ENCODE measurements at places on chromosomes 3 and 15. TPM values are rescaled to one million over a fixed set of nuclear protein-coding genes. Genes with fewer than 3 reads are reported as not detected.

- no peaks in the 10 kb centered on the region for H3K4me1 ChIP-seq
- H3K27me3 ChIP-seq, result no peaks in the 10 kb centered on the region
- H3K27ac ChIP-seq, result no peak overlapping the region
- no peak for DNase-seq
- no peaks in the 10 kb centered on the region for H3K36me3 ChIP-seq
These were observed 5.3 kb upstream of the EID1 start for GRCh38 chr15:48872632-48873031.

DNA sequence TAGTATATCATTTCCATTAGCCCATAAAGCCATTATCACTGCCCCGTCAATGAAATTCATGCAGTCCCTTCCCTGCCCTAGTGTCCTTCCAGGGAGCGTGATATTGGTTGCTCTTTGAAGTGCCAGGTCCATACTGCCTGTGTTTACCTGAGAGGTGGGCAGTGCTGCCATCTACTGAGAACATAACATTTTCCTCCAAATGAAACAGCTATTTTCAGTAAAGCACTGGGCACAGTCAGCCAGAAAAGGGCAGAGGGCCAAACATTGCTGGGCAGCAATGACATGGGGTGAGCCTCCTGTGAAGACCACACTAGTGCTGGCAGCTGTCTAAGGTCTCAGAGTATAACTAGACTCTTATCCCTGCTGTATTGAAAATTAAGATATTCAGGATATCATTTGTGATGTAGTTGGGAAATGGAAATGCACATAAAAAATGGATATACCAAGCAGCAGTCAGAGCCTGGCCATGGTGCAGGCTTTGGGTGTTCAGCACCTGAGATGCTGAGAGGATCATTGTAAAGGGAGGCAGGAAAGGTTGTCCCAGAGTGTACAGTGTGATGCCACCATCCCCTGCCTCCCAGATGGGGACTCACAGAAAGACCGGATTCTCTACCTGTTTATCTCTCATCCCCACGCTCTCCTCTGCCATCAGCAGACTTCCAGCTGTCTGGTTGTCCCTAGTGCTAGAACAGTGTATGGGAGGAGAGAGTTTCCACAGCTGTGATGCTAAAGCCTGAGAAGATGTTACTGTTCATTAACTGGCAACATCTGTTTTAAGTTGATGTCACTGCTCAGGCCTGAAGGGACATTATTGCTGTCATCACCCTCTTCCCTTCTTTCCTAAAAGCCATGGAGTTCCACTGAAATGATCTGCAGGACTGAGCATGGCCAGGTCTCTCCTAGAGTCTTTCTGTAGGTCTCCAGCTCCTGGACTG, 108.8 kb downstream of the ARNT2 start:
- H3K4me1 ChIP-seq, result no peaks in the 10 kb centered on the region
- DNase-seq, result no peak
- H3K27me3 ChIP-seq, result no peaks in the 10 kb centered on the region
- H3K4me3 ChIP-seq, result no peak overlapping the region
- no peak overlapping the region for H3K27ac ChIP-seq
- H3K36me3 ChIP-seq, result no peaks in the 10 kb centered on the region

DNA sequence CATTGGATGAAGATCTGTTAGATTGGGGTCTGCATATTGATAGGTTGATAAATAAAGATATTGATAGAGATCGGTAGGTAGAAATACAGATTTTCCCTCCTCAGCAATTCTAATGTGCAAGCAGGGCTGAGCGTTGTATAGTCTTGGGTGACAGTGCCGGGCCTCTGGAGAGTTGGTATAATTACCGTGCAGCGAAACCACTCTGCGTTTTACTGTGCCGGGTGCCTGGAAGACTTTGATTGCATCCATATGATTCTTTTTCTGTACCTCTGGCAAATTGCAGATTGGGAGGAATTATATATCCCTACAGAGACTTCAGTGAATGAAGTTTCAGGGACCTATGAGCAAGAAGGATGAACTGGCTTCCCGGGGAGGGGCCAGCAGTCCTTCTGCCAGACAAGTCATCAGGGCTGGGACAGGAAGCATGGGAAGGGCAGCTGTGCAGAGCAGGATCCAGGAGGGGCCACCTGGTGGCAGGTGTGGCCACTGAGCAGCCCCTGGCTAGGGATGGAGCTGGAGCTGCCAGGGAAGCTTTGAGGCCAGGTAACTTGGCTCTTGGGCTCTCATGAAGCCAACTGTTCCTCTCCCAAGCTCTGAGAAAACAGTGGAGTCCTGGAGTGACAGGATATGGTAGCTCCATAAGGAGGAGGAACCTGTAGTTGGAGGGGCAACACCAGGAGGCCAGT, 132.5 kb downstream of the APBA2 start:
- no peak for DNase-seq
- no peak overlapping the region for H3K27ac ChIP-seq
- H3K27me3 ChIP-seq, result no peaks in the 10 kb centered on the region
- H3K36me3 ChIP-seq, result no peaks in the 10 kb centered on the region

GRCh38 chr3:5019411-5020241, 40.4 kb downstream of the BHLHE40 start:
- DNase-seq, result no peak
- H3K27me3 ChIP-seq, result no peaks in the 10 kb centered on the region
- no peaks in the 10 kb centered on the region for H3K4me1 ChIP-seq
- H3K27ac ChIP-seq, result no peak overlapping the region

- H3K36me3 ChIP-seq, result no peaks in the 10 kb centered on the region
- no peaks in the 10 kb centered on the region for H3K27me3 ChIP-seq
- H3K27ac ChIP-seq, result no peak overlapping the region
- H3K4me1 ChIP-seq, result no peaks in the 10 kb centered on the region
These were observed 338.2 kb upstream of the ATP10A start for GRCh38 chr15:26201177-26201858.

GRCh38 chr15:69462030-69462492, 9.4 kb downstream of the RPLP1 start:
- peak overlapping the region; percentile 79 for H3K27ac ChIP-seq
- no peak for DNase-seq
- H3K4me3 ChIP-seq, result peak overlapping the region; percentile 36
- H3K36me3 ChIP-seq, result no peaks in the 10 kb centered on the region

- no peak overlapping the region for H3K27ac ChIP-seq
- H3K27me3 ChIP-seq, result no peaks in the 10 kb centered on the region
These were observed 42.4 kb downstream of the PIK3CA start for GRCh38 chr3:179190581-179190980.

- H3K4me3 ChIP-seq, result no peak overlapping the region
- H3K27ac ChIP-seq, result peak overlapping the region; percentile 88
- H3K4me1 ChIP-seq, result no peaks in the 10 kb centered on the region
These were observed 9.6 kb downstream of the KBTBD13 start for GRCh38 chr15:65085990-65086679.

DNA sequence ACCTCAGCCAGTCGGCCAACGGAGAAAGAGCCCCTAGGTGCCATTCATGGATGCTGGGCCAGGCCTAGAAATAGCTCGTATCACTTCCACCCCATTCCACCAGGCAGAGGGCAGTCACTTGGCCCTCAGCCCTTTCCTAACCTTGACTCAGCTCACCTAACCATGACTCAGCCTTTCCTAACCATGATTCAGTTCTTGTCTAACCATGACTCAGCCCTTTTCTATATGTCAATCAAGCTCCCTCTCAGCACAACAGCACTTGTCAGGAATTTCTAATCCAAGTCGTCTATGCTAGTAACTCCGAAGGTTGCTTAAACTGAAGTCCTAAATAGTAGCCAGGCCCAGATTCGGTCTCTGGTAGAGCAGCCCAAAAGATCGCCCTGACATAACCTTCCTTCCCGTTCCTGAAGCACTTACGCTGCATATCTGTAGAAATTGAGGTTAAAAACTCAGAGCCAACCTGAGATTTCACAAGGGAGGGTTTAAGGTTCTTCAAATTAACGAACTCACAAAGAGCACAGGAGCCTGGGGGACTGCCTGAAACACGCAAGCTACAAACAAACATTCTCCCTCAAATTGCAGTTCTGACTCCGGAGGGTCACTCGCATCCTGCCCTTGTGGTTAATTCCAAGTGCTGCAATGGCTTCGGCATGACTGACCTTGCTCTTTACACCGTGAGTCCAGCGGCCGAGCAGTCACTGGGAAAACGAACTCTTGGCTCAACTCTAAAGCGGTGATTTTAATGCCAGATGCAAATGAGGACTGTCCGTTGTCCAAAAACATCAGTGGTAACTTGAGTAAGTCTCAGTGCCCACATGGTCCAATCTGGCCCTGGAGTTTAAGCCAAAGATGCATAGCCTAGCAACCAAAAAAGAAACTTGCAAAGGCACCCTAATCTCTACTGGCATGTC, 99.9 kb downstream of the ADAMTS17 start:
- no peaks in the 10 kb centered on the region for H3K4me1 ChIP-seq
- no peak overlapping the region for H3K27ac ChIP-seq
- DNase-seq, result no peak
- H3K4me3 ChIP-seq, result no peak overlapping the region
- no peaks in the 10 kb centered on the region for H3K36me3 ChIP-seq

GRCh38 chr3:165259541-165260193, 63.5 kb upstream of the SLITRK3 start:
- no peaks in the 10 kb centered on the region for H3K4me1 ChIP-seq
- H3K36me3 ChIP-seq, result no peaks in the 10 kb centered on the region
- H3K27me3 ChIP-seq, result no peaks in the 10 kb centered on the region
- no peak overlapping the region for H3K4me3 ChIP-seq

GRCh38 chr15:78763796-78764241, 47.4 kb downstream of the ADAMTS7 start:
- H3K36me3 ChIP-seq, result no peaks in the 10 kb centered on the region
- H3K4me1 ChIP-seq, result no peaks in the 10 kb centered on the region
- no peak overlapping the region for H3K27ac ChIP-seq
- no peaks in the 10 kb centered on the region for H3K27me3 ChIP-seq
- DNase-seq, result no peak
- no peak overlapping the region for H3K4me3 ChIP-seq

GRCh38 chr15:92418864-92419263, 25.2 kb downstream of the ST8SIA2 start:
- H3K4me1 ChIP-seq, result no peaks in the 10 kb centered on the region
- no peaks in the 10 kb centered on the region for H3K36me3 ChIP-seq
- no peak overlapping the region for H3K4me3 ChIP-seq
- H3K27me3 ChIP-seq, result no peaks in the 10 kb centered on the region
- no peak for DNase-seq

- H3K4me1 ChIP-seq, result no peaks in the 10 kb centered on the region
- no peaks in the 10 kb centered on the region for H3K36me3 ChIP-seq
- no peak overlapping the region for H3K27ac ChIP-seq
- no peak overlapping the region for H3K4me3 ChIP-seq
- H3K27me3 ChIP-seq, result no peaks in the 10 kb centered on the region
These were observed 20.7 kb upstream of the RPP14 start for GRCh38 chr3:58285334-58285733.

- no peaks in the 10 kb centered on the region for H3K4me1 ChIP-seq
- no peaks in the 10 kb centered on the region for H3K36me3 ChIP-seq
- DNase-seq, result no peak
These were observed 235.5 kb downstream of the PTPRG start for GRCh38 chr3:61796911-61797310.

DNA sequence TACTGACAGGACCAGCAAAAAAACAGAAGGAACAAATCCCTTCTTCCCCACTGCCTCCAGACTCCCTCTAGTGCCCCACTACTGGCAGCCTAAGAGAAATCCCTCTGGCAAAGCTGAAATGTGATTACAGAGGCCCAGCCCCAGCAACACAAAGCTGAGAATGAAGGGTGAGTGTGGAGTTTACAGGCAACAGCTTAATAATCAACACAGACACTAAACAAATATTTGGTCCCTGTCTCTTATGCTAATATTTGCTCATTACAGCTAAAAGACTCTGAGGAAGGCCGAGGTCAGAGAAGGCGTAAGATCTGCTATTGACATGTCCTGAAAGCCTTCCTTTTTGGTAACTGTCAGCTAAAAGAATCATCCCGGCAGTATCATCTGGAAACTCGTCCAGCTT, 308.5 kb upstream of the RASGRP1 start:
- no peak overlapping the region for H3K27ac ChIP-seq
- peaks cover 8% of the 10 kb centered on the region for H3K4me1 ChIP-seq
- no peak overlapping the region for H3K4me3 ChIP-seq
- DNase-seq, result no peak

DNA sequence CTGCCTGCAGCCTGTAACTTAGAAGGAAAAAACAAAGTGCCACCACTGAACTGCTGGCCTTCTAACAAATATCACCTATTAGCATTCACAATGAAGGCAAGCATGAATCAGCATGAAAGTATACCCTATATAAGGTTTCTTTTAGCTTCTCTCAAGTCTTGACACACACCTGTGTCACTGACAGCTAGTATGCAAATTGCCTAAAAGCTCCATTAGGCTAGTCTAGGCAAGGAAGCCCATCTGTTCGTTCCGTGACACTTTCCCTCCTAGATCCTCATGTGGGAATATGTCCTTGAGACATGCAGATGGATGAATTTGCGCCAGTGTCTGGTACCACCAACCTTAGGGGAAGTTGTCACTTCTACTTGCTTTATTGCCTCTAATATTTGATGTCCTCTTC, 129.3 kb downstream of the RBMS3 start:
- no peaks in the 10 kb centered on the region for H3K36me3 ChIP-seq
- no peaks in the 10 kb centered on the region for H3K27me3 ChIP-seq
- no peak overlapping the region for H3K27ac ChIP-seq

DNA sequence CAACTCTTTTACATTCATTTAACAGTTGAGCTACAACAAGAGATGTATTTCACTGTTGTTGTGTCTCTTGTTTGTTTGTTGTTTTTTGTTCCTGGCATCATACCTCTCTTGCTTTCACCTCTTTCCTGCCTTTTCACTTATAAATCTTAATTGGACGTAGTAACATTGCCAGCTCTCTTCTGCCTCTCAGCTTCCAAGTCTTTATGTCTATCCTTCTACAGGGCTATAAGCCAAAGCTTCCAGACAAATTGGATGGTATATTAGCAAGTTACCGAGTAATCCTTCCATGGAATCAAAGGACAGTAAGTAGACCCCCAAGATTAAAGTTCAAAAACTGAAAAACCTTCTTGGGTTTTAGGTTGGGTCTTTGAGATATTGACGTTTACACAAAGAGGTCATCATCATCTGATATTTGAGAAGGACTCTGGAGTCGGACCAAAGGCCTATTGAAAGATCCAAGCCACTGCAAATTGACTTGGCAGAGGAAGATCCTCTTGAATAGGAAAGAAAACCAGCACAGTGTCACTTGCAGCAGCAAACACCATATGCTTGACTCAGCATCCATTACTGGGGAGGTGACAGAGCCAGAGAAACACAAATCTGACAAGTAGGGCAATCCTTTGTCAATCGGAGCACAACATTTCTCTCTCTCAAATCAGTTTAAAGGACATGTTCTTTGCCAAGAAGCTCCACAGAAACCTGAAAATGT, 648.5 kb upstream of the NR2F2 start:
- no peaks in the 10 kb centered on the region for H3K4me1 ChIP-seq
- DNase-seq, result no peak
- no peaks in the 10 kb centered on the region for H3K27me3 ChIP-seq
- no peak overlapping the region for H3K4me3 ChIP-seq
- H3K36me3 ChIP-seq, result no peaks in the 10 kb centered on the region

Gene NPAP1
- not detected for total RNA-seq

Gene RBP2
- total RNA-seq, result not detected

Gene SH2D7
- not detected for total RNA-seq

Gene GOLGA6A
- total RNA-seq, result 4.4 TPM

Gene IQCF5
- not detected for total RNA-seq

Gene ST3GAL6
- 10.6 TPM for total RNA-seq

Gene CCDC54
- total RNA-seq, result not detected

Gene CPLX3
- 40.5 TPM for total RNA-seq

Gene SKOR1
- 0.59 TPM for total RNA-seq
